ENCODE measurements at places on chromosomes 13 and 19. TPM values are rescaled to one million over a fixed set of nuclear protein-coding genes. Genes with fewer than 3 reads are reported as not detected.

RASAL3 gene
- total RNA-seq = not detected

DPF1 gene
- total RNA-seq = 0.50 TPM

GGACT gene
- 3.0 TPM for total RNA-seq

SYNGR4 gene
- not detected for total RNA-seq

POSTN gene
- total RNA-seq = 13.1 TPM

KLK12 gene
- not detected for total RNA-seq

IL17D gene
- 1.4 TPM for total RNA-seq

C19orf81 gene
- 0.22 TPM for total RNA-seq

LILRA1 gene
- total RNA-seq = not detected

DCLK1 gene
- 6.9 TPM for total RNA-seq

NTF4 gene
- total RNA-seq = not detected

PLIN3 gene
- 426 TPM for total RNA-seq
